Activated CD8-positive, alpha-beta memory T cell treated with anti-CD3 and anti-CD28 coated beads for 4 hours (primary cell): ENCODE measurements at places on chromosomes 6 and 20.

GRCh38 chr6:42228305-42228704 lies 10.6 kb upstream of the MRPS10 start:
- no peak for DNase-seq

DNA sequence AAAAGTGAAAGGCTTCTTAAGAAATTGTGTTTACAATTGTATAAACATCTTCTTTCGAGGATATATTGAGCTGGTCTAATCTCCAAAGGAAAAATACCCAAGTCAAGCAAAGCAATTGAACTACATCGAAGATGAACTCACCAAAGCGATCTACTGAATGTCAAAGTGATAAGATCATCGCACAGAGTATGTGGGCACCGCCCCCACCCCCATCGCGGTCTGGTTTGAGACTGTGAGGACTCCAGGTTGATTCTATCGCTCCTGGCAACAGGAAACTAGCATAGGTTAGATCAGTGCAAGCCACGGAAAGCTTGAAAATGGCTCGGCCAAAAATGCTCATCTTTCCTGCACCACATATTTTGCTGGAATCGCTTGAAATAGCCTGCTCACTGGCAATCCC lies 133.2 kb upstream of the RPS6KA2 start:
- DNase-seq, result peak; percentile 46

GRCh38 chr20:60361761-60362395 lies 403.7 kb downstream of the CDH26 start:
- DNase-seq, result no peak

- DNase-seq, result no peak
Observed at GRCh38 chr6:37088897-37089296, 81.1 kb upstream of the PIM1 start.

DNA sequence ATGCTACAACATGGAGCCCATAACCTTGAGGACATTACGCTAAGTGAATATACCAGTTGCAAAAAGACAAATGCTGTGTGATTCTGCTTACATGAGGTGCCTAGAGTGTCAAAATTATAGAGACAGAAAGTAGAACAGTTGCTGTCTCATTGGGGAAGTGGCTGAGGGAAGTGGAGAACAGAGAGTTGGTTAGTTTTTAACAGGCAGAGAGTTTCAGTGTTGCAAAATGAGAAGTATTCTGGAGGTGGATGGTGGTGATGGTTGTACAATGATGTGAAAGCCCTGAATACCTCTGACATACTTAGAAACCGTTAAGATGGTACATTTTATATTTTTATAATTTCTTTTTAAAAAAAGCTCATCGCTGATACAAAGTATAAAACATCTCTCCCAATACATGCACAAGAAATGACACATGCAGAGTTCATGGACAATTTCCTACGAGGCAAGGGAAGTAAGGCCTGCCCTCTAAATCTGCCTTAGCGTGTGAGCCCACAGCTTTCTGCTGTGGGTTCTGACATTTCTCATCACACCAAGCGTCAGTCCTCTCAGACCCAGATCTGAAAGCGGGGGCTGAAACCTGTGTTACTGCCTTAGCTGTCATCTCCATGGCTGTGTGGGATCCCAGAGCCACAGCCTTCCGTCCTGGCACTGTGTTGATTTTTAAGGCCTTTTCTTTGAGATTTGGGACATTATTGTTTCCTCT lies 126.0 kb downstream of the RNASET2 start:
- no peak for DNase-seq

DNA sequence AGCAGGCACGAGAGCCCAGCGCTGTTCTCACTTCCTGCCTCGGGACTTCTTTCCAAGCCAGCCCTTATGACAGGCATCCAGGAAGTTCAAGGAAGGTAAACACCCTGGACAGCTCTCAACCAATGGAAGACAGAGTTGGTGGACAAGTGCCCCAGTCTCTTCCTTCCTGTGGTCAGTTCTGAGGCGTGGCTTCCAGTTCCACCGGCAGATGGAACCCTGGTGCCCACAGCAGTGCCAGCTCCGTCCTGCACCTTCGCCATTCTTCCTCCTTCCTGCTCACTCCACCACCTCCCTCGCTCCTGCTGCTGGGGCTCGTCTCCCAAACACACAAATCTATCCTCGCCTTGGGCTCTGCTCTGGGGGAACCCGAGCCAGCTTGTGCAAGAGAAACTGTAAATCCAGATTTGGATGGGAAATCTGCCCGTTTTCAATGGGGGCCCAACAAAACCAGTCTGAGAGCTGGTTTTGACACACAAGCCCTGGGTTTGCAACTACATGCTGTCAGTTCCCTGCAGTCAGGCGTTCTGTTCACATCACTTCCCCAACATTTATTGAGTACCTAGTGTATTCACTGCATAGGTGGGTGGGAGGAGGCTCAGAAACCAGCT lies 162.7 kb downstream of the GRM4 start:
- no peak for DNase-seq

- no peak for DNase-seq
Observed at GRCh38 chr6:10526156-10526555, 5.0 kb downstream of the GCNT2 start.

- no peak for DNase-seq
Observed at GRCh38 chr20:25622049-25622448, 1.8 kb downstream of the NANP start.

- no peak for DNase-seq
Observed at GRCh38 chr20:11922561-11922960, 4.9 kb downstream of the BTBD3 start.

- no peak for DNase-seq
Observed at GRCh38 chr6:148042536-148042935, 300.1 kb upstream of the SASH1 start.

- no peak for DNase-seq
Observed at GRCh38 chr6:67676892-67677291, 958.2 kb upstream of the ADGRB3 start.

DNA sequence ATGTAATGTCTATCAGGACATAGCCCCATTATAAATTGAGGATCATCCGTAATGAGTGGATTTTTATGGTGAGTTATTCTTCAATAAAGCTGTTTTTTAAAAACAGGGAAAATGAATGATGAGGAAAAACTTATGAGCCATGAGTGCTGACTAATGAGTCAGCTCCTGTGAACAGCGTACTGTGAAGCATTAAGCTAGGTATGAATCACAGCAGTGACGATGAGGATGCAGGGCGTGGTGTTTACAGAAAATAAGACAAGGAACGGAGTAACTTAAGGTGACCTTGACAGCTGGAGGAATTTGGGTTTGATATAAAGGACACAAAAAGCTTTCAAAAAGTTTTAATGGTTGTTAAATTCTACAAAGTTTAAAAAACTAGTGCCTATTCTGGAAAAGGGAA lies 96.3 kb downstream of the FOXF2 start:
- no peak for DNase-seq

DNA sequence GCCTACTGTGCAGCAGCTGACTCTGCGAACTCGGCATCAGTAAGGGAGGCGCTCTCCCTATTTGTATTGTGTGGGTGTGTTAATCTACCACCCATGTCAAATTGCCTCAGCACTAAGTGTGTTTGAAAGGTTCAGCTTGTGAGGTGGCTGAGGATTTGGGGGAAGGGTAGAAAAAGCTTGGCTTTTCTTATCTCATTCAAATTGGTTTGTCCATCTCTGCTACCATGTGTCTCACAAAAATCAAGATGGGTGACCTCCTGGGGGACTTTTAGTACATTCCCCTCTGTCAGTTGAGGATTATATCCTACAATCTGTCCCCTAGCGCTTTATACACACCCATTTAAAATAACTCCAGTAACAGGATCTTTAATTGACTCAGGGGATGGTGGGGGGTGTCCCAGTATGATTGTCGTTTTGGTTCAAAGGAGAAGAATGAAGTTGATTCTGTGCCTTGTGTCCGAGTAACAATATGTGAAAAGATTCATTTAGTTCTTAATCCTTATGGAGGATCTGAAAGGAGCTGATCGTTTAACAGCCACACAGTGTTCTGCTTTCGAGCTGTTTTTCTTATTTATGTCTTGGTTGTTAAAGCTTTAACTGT lies 609.6 kb downstream of the PKHD1 start:
- DNase-seq, result no peak

DNA sequence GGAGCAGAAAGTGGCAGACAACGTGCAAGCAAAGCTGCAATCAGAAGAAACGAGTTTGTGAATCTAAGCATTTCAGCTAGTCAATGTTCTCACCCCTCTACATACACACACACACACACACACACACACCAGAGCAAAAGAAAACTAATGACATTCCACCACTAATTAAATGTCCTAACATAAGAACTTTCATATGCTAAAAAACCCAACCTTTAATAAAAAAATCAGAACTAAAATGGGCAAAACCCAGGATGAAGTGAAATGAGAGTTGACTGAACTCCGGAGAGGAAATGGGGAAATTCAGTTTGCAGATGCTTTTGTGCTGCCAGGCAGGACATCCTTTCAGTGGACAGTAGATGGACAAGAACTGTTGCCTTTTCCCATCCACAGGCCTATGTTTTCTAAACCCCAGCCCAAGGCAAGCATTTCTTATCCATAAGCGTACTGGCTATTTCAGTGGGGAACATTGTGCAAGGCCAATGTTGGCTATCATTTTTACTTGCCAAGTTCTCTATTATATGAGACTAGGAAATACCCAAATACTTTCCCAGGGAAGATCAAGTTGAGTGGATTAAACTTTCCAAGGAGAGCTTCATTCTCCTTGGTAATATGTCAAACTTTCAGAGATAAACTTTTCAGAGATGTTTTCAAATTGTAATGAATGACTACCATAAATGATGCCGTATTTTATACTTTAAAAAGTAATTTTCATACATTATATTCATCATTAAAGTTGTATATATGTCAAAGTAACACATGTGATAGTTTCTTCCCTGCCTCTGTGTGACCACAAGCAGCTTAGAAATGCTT lies 27.3 kb downstream of the RIN2 start:
- no peak for DNase-seq

DNA sequence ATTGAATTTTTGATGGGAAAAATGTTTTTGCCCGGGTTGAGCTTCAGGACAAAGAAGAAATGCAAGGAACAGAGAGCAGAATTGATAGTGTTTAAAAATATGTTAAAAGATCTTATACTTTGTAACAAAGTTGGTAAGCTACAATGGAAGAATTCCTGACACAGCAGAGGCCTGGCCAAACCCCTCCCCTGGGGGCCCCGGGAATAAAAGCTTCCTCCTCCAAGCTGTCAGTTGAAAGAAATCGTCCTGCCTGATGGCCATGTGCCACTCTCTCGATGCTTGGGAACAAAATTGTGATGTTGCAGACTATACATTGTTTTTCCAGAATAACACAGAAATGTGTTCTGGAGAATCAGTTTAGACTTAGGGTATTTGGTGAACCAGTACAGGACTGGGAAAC lies 14.2 kb upstream of the TOX2 start:
- no peak for DNase-seq

DNA sequence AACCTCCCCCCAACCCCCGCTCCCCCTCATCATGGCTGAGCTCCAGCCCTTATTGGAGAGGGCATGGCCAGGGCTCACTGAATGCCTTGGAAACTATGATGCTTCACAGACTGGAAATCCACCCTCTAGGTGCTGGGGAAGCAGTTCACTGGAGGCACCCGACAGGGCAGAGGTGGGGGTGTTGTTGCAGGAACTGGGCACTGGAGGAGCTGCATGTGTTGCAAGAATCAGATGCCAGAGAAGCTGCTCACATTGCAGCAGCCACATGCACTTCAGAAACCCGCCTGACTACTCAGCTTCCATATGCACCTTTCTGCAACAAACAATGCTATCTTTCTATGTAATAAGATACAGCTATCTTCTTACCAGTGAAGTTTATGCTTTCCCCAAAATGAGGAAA lies 7.9 kb upstream of the TBPL1 start:
- no peak for DNase-seq

GRCh38 chr6:82741996-82742385 lies 323.6 kb downstream of the UBE3D start:
- DNase-seq, result no peak

DNA sequence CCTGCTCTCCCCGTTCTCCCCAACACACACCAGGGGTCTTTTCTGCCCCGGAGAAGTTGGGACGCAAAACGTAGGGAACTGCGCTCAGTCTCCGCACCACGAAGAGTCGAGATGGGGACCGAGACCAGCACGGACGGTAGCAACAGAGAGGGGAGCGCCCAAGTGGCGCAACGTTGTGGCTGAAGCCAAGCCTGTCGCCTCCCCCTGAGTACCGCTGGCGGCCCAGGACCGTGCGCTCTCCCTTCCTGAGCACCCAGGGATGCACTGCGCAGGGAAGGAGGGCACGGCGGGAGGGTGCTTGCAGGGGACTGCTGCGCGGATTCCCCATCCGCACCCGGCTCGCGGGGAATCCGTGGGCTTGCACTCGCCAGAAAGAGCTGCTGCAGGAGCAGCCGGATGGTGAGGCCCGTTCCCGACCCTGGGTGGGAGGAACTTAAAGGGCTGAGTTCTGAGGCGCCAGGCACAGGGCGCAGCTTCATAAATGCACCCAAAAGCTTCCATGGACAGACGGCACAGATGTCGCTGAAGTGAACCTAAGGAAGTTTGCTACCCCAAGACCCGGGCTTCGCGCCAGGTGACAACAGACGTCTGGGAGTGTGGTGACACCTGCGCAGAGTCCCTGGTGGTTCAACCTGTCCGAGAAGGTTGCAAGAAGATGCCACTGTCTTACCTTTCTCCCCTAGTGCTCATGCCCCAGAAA lies 178.7 kb downstream of the TBXT start:
- no peak for DNase-seq

DNA sequence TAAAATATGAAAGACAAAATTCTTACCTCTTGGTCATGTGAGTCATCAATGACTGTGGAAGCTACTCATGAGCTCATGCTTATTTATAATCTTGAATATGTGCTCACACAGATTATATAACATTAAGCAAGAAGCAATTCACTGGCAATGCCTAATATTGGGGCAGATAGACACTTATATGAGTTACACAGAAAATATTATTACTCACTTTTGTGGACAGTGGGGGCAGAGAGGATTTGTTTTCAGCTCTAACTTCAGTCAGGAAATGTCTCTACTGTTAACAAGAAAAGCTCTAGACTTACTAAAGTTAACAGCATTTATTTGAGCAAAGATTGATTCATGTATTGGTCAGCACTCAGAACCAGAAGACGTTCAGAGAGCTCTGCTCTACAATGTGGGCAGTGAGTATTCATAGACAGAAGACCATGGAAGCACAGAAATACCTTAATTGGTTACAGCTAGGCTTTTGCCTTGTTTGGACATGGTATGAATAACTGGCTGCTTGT lies 85.8 kb upstream of the AHI1 start:
- DNase-seq, result no peak

- DNase-seq, result no peak
Observed at GRCh38 chr6:85580118-85580877, 13.4 kb downstream of the SNX14 start.

DNA sequence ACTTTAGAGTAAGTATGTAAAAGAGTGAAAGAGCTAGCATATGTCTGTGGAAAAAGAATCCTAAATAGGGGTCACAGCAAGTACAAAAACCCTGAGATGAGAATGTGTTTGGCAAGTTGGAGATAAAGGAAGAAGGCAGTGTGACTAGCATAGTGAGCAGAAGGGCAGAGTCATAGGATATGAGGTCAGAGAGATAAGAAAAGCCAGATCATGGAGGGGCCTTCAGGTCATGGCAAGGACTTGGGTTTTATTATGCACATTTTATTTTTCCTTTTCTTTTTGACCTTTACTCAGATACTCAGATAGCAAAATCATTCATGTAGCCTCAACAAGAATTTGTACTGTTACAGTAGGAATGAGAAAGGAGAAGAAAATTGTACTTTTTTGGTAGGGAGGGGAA lies 138.0 kb downstream of the GJA1 start:
- DNase-seq, result no peak

GRCh38 chr6:90654166-90654565 lies 67.3 kb upstream of the MAP3K7 start:
- no peak for DNase-seq
